ENCODE measurements at places on chromosomes 6 and 20. TPM values are rescaled to one million over a fixed set of nuclear protein-coding genes. Genes with fewer than 3 reads are reported as not detected.

DNA sequence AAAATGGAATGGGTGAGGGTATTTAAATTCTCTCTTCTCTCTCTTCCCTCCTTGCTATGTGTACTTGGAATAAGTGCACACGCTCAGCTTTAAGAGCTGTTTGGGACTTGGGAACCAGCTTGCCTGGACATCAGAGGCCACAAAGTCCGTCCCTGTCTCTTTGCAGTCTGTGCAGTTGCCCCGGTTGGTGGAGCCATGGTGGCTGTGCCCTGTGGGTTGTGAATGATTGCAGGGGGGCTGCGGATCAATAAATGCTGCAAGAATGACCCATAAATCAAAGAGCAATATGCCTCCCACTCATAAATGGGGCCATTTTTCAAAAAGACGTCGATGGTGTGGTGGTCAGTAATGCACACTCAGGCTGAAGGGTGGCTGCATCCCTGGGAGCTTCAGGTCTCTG lies 135.1 kb upstream of the CST7 start:
- no peak for DNase-seq

GRCh38 chr6:63792736-63793464 lies 157.3 kb downstream of the PHF3 start:
- no peak for DNase-seq

- DNase-seq = no peak
Observed at GRCh38 chr20:41862476-41862875, 244.3 kb upstream of the CHD6 start.

- DNase-seq = no peak
Observed at GRCh38 chr6:85002847-85003246, 238.4 kb upstream of the TBX18 start.

GRCh38 chr6:130575971-130576370 lies 210.2 kb downstream of the TMEM200A start:
- DNase-seq = no peak

DNA sequence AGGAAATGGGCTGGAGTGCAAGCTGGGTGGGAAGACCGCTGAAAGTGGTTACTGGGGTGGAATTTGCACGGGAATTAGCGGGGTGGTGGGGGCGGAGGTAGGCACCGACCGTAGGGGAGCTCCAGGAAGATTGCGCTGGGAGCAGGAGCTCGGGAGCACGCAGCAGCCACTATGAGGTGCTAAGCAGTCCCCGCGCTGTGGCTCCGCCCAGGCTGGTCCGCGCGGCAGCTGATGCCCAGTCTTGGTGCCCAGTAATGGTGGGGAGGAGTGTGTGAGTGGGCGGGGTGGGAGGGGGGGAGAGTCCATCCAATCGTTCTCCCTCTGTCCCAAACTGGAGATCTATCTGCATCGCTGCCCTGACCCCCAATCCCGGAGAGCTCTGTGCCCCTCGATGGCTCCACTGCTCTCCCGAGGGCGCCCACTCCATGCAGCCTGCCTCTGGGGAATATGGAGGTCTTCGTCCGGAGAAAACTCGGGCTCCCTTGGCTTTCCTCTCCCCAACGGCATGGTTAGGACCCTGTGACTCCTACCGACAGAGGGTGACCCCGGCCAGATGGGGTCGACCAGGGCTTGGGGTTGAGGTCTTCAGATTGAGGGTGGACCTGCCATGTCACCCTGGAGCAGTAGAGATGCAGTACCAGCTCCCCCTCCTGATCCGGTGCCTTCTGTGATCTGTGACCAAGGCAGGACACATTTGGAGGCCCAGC lies 5.3 kb downstream of the TP53TG5 start:
- no peak for DNase-seq

HLA-DQA2 gene
- polyA plus RNA-seq = 3.0 TPM

MCUR1 gene
- 24.5 TPM for polyA plus RNA-seq

MPIG6B gene
- 0.07 TPM for polyA plus RNA-seq

BANF2 gene
- polyA plus RNA-seq = not detected

Data from adrenal gland (tissue), 19 donors.